Activated naive CD4-positive, alpha-beta T cell (primary cell): ENCODE measurements at places on chromosomes 3 and 15.

DNA sequence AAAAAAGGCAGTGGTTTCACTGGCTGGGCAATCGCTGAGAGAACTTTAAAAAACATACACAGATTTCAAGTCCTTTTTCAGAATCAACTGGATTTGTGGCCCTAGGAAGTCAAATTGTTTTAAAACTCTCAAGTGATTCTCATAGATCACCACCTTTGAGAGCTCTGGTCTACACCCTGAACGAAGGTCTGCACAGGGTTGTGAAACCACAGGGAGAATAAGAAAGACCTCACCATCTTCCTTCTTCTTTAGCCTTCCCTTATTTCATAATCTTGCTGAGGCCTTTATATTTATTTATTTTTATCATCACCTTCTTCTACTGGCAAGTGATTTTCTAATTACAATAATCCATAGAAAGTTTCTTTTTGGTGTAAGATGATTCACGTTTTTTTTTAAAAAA lies 58.1 kb downstream of the FOXP1 start:
- no peak for DNase-seq

DNA sequence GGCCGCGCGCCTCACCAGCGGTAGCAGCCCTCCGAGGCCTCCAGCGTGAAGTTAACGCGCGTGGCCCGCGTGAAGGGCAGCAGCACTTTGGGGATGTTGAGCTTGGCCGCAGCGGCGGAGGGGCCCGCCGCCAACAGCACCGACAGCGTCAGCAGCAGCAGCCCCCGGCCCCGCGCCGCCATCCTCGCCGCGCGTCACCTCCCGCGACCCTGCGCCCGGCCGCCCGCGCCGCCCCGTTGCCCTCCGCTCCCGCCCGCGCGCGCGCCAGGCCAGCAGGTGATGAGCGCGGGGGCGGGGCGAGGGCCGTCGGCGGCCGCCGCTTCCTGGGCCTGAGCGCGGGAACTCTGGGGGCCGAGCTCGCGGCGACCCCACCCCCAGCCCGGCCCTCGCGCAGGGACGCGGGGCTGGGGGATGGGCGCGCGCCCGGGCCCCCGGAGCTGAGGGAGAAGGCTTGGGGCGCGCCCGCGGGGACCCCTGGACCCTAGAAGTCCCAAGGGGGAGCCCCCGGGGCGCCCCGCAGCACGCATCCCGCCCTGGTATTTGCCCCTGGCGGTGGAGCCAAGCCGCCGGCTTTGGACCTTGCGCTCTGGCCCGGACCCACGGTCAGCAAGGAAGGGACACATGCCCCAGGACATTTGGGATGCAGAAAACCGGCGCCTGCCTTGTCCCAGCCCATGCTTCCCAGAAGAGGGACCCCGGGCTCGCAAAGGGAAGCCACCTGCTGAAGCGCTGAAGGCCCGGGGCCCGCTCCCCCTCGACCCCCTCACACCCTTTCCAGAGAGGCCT lies at the start of gene NUP210:
Gene NUP210 (minus strand): TSS at position 278 of the 786 bp plus-strand sequence. CDS start 96 bp downstream, at position 182.
- DNase-seq: no peak

DNA sequence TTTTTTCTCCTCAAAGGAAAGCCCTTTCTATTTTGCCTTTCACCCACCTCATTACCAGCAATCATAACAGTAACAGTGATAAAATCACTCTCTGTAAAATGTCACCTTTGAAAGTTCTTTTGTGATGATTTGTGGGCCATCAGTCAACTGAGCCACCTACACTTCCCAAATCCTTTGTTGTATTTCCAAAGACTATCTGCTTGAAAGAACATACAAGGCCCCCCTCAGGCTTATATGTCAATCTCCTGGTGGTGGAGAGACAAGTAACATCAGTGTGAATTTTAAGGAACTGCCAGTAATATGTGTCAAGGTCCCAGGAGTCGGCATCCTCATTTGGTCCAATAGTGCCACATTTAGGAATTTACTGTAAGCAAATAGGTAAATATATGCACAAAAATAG lies 161.1 kb upstream of the EOMES start:
- no peak for DNase-seq

DNA sequence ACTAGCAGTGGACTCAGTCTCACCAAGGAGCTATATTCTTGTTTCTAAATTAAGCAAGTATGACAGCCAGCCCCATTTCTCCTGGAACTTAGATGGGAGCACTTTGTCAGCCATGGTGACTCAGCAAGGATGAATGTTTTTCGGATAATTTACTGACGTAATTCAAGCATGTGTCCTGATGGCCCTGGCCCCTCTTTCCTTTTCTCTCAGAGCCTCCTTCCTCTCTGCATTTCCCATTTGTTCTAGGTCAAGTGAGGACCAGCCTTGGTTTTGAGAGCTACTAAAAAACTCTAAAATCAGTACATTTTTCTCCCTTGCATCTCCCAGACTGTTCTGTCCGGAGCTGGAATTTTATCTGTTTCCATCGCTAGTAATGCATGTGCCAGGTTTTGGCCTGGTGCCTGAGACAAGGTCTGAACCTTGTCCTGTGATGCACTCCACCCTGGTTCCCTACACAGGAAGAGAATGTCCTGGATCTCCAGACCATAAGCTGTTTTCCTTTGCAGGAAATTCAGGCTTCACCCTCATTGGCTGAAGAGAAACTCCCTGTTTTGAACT lies 256.6 kb upstream of the ROPN1 start:
- DNase-seq: no peak
